Upper lobe of right lung (tissue), 1 donor: ENCODE measurements at places on chromosomes 5 and 9. TPM values are rescaled to one million over a fixed set of nuclear protein-coding genes. Genes with fewer than 3 reads are reported as not detected.

Gene HSD17B3
- 0.81 TPM for total RNA-seq

Gene TEX48
- total RNA-seq: not detected

DNA sequence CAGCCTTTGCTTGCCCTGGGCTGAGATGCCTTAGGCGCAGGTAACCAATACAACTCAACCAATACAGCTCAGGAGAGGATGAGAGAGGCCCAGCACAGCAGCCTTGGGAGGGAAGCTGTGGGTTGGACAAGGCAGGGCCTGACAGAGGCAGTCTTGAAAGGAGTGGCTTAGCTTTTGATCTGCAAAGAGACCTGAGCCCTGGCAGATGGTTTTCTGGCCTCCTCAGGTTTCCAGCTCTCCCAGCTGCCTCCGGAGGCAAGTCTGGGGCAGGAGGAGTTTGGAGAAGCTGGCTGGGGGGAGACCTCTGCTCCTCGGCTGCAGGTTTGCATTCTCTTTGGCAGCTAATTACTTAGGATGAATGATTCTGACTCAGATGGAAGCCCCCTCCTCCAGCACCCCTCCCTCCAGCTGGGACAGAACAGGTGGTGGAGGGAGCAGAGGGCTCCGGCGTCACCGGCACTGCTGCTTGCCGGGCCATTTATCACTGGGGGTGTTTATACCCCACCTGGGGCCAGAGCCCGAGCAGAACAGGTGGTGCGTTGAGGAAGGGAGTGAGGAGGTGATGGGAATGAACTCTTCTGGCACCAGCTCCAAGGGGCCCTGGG is 50.8 kb downstream of the TSPAN17 start:
- H3K36me3 ChIP-seq: no peaks in the 10 kb centered on the region
- peaks cover 77% of the 10 kb centered on the region for H3K27me3 ChIP-seq
- DNase-seq: no peak
- no peak overlapping the region for H3K27ac ChIP-seq
- no peak overlapping the region for H3K4me3 ChIP-seq

DNA sequence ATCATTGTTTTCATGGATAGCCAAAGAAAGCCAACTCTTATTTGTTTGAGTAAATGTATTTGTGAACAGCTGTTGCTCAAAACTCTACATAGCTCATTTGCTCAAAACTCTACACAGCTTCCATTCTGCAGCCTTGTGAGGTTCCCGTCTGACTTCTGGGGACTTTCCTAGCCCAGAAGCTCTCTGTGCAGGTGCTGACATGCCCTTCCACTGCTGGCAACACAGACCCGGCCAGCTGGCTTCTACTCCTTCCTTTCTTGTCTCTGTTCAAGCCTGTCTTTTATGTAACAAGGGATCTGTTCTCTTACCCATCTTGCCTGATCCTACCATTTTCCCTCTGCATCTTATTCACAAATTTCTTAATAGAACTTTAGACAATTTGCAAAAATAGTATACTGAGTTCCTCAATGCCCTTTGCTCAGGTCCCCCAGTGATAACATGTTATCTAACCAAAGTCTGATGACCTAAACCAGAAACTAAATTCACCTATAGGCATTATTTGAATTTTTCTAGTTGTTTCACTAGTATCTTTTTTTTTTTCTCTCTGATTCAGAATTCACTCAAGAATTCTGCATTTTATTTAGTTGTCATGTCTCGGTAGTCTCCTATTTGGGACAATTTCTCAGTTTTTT is 556.5 kb upstream of the SEMA6A start:
- DNase-seq: no peak
- H3K4me3 ChIP-seq: no peak overlapping the region
- no peaks in the 10 kb centered on the region for H3K27me3 ChIP-seq
- no peaks in the 10 kb centered on the region for H3K4me1 ChIP-seq

GRCh38 chr5:154779105-154779504 is 23.9 kb downstream of the LARP1 start:
- H3K4me1 ChIP-seq: peaks cover 49% of the 10 kb centered on the region
- no peaks in the 10 kb centered on the region for H3K27me3 ChIP-seq
- DNase-seq: no peak
- H3K36me3 ChIP-seq: no peaks in the 10 kb centered on the region
- no peak overlapping the region for H3K4me3 ChIP-seq

GRCh38 chr9:127883959-127884358 is 6.5 kb upstream of the AK1 start:
- no peak overlapping the region for H3K4me3 ChIP-seq
- H3K36me3 ChIP-seq: peaks cover 44% of the 10 kb centered on the region
- H3K27ac ChIP-seq: no peak overlapping the region

GRCh38 chr9:95382433-95382832 is 64.9 kb upstream of the FANCC start:
- H3K4me1 ChIP-seq: no peaks in the 10 kb centered on the region
- H3K27ac ChIP-seq: no peak overlapping the region
- no peaks in the 10 kb centered on the region for H3K36me3 ChIP-seq
- no peak for DNase-seq

GRCh38 chr9:80839821-80840675 is 849.3 kb downstream of the TLE1 start:
- H3K27ac ChIP-seq: no peak overlapping the region
- peaks cover 3% of the 10 kb centered on the region for H3K4me1 ChIP-seq
- H3K27me3 ChIP-seq: no peaks in the 10 kb centered on the region
- no peak overlapping the region for H3K4me3 ChIP-seq
- no peaks in the 10 kb centered on the region for H3K36me3 ChIP-seq

- no peak overlapping the region for H3K27ac ChIP-seq
- H3K36me3 ChIP-seq: peaks cover 72% of the 10 kb centered on the region
- no peak for DNase-seq
- H3K4me1 ChIP-seq: no peaks in the 10 kb centered on the region
- no peaks in the 10 kb centered on the region for H3K27me3 ChIP-seq
Measured at GRCh38 chr9:431701-432100, 217.0 kb downstream of the DOCK8 start.

- no peak for DNase-seq
- no peaks in the 10 kb centered on the region for H3K4me1 ChIP-seq
- no peaks in the 10 kb centered on the region for H3K36me3 ChIP-seq
- no peak overlapping the region for H3K4me3 ChIP-seq
- no peak overlapping the region for H3K27ac ChIP-seq
Measured at GRCh38 chr9:83588256-83588655, 34.7 kb upstream of the IDNK start.

GRCh38 chr9:128911529-128912035 is 9.2 kb upstream of the PHYHD1 start:
- no peaks in the 10 kb centered on the region for H3K27me3 ChIP-seq
- H3K27ac ChIP-seq: peak overlapping the region; percentile 77
- no peak overlapping the region for H3K4me3 ChIP-seq
- peaks cover 60% of the 10 kb centered on the region for H3K4me1 ChIP-seq
- peak; percentile 78 for DNase-seq
- peaks cover 41% of the 10 kb centered on the region for H3K36me3 ChIP-seq

DNA sequence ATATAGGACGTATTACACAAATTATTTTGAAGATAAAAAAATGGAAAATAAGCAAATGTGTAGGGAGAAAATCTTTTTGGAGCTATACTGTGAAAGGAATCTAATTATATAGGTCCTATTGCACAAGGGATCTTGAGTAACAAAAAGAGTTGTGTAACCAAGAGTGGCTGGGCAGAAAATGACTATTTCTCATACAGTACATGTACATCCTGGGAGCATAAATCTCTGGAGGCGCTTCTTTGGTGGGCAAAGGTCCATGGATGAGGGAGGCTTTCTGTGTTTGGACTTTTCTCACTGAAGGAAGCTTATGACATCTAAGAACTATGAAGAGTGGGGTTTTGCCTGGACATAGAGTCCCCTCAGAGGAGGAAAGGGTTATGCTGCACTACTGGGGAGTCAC is 29.8 kb downstream of the ANKS6 start:
- no peaks in the 10 kb centered on the region for H3K4me1 ChIP-seq
- no peak overlapping the region for H3K27ac ChIP-seq
- H3K27me3 ChIP-seq: no peaks in the 10 kb centered on the region
- DNase-seq: no peak

Gene GZMA
- 8.8 TPM for total RNA-seq

- H3K36me3 ChIP-seq: no peaks in the 10 kb centered on the region
- DNase-seq: no peak
- H3K4me1 ChIP-seq: peaks cover 17% of the 10 kb centered on the region
- H3K27me3 ChIP-seq: no peaks in the 10 kb centered on the region
- peak overlapping the region; percentile 27 for H3K27ac ChIP-seq
Measured at GRCh38 chr5:141952020-141952419, 6.0 kb downstream of the PCDH12 start.

DNA sequence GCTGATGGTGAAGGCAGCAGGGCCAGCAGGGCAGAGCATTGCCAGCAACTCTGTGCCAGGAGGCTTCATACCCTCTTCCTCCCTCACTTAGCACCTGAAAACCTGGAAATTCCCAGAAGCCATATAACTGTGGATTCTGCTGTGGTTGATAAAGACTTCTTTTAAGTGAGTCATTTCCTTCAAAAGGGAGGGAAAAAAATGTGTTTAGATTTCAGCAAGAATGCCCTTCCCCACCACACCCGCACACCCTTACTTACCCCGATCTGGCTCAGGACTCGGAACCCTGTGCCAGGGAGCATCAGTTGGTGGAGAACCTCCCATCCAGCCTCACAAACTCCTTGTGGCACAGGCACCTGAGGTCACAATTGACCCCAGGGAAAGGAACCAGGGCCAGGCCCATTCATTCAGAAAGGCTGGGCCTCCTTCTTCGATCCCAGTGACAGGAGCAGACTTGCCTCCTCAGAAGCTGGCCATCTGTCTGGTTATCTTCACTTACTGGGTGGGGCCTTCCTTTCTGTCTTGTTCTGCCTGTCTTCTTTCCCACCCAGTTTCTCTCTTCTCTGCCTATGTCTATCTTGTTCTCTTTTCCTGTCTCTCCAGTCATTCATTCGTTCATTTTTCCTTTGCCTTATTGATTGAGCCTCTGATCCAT is 62.6 kb downstream of the PLAC8L1 start:
- H3K27me3 ChIP-seq: no peaks in the 10 kb centered on the region
- no peak overlapping the region for H3K4me3 ChIP-seq
- H3K36me3 ChIP-seq: no peaks in the 10 kb centered on the region
- H3K27ac ChIP-seq: no peak overlapping the region
- no peaks in the 10 kb centered on the region for H3K4me1 ChIP-seq

Gene IL13
- total RNA-seq: not detected

DNA sequence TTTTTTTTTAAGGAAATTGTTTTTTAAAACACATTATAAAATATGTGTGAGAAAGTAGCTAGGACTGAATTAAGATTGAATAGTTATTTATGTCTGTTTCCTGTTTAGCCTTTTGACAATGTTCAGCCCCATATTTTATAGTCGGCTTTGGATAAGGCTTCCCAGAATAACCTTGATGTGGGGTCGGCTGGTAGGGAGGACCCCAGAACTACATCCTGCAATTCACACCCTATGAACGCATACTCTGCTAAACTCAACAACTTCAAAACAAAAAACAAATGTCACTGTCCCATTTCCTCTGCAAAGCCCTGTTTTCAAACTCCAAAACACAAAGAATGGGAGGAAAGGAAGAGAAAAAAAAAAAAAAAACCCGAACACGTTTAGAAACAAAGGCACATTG is 63.1 kb downstream of the ARL15 start:
- no peak for DNase-seq
- no peaks in the 10 kb centered on the region for H3K4me1 ChIP-seq
- no peaks in the 10 kb centered on the region for H3K36me3 ChIP-seq
- no peak overlapping the region for H3K27ac ChIP-seq
- no peaks in the 10 kb centered on the region for H3K27me3 ChIP-seq

GRCh38 chr9:34507556-34507955 is 15.2 kb downstream of the ENHO start:
- DNase-seq: no peak
- no peak overlapping the region for H3K27ac ChIP-seq
- no peaks in the 10 kb centered on the region for H3K36me3 ChIP-seq
- no peak overlapping the region for H3K4me3 ChIP-seq
- no peaks in the 10 kb centered on the region for H3K27me3 ChIP-seq

GRCh38 chr5:58828258-58828657 is 245.4 kb downstream of the RAB3C start:
- DNase-seq: no peak
- H3K4me1 ChIP-seq: no peaks in the 10 kb centered on the region
- no peaks in the 10 kb centered on the region for H3K27me3 ChIP-seq
- H3K36me3 ChIP-seq: no peaks in the 10 kb centered on the region
- no peak overlapping the region for H3K4me3 ChIP-seq
- no peak overlapping the region for H3K27ac ChIP-seq

DNA sequence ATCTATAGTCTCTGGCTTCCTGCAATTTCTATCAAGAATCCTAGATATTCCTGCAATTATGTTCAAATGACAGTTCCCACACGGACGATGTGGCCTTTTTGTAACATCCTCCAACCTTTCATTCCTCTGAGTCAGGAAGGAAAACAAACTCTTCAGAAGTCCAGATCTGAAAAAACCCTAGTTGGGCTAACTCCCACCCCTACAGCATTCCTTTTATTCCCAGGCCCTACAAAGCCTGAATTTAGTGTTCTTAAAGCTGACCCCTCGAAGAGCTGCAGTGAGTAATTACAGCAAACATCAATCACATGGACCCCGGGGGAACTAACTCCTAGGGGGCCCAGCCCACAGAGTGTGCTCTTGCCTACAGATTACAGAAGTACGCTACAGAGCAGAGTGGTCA is 99.7 kb downstream of the SERINC5 start:
- DNase-seq: no peak
- H3K4me1 ChIP-seq: no peaks in the 10 kb centered on the region
- H3K4me3 ChIP-seq: no peak overlapping the region
- H3K27ac ChIP-seq: no peak overlapping the region

DNA sequence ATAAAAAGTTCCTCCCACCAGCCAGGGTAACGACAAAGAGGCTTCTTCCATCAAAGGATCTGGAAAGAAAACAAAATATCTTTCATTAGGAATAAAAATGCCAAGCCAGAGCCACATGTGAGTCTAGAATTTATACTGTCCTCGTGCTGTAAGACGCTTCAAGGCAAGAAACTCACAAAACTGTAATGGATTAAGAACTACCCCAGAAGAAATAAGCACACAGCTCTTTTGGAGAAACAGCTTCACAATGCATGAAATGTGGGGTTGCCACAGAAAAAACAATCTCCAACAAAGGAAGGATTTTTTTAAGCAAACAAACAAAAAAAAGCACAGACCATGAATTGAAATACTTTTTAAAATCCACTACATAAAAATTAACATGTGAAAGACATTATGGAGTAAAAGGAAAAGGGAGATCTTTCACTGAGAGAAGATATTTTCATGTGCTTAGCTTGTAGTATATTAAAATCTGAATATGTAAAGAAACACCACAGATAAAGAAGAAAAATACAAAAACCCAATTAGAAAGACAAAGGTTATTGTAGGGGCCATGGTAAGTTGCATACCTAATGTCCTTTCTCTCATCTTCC is 140.5 kb upstream of the NFIL3 start:
- no peaks in the 10 kb centered on the region for H3K4me1 ChIP-seq
- no peak for DNase-seq
- peaks cover 6% of the 10 kb centered on the region for H3K27me3 ChIP-seq
- no peak overlapping the region for H3K4me3 ChIP-seq
- no peaks in the 10 kb centered on the region for H3K36me3 ChIP-seq
- no peak overlapping the region for H3K27ac ChIP-seq

GRCh38 chr5:76960004-76960625 is 7.3 kb downstream of the CRHBP start:
- H3K36me3 ChIP-seq: no peaks in the 10 kb centered on the region
- peaks cover 14% of the 10 kb centered on the region for H3K27me3 ChIP-seq
- no peak overlapping the region for H3K4me3 ChIP-seq
- no peak for DNase-seq
- H3K27ac ChIP-seq: no peak overlapping the region

GRCh38 chr5:61023131-61023530 is 78.1 kb downstream of the NDUFAF2 start:
- no peak overlapping the region for H3K4me3 ChIP-seq
- no peaks in the 10 kb centered on the region for H3K36me3 ChIP-seq
- no peak overlapping the region for H3K27ac ChIP-seq
- no peak for DNase-seq
- H3K27me3 ChIP-seq: no peaks in the 10 kb centered on the region
